Vagina (tissue), 2 donors: ENCODE measurements at places on chromosomes 5 and 9. TPM values are rescaled to one million over a fixed set of nuclear protein-coding genes. Genes with fewer than 3 reads are reported as not detected.

DNA sequence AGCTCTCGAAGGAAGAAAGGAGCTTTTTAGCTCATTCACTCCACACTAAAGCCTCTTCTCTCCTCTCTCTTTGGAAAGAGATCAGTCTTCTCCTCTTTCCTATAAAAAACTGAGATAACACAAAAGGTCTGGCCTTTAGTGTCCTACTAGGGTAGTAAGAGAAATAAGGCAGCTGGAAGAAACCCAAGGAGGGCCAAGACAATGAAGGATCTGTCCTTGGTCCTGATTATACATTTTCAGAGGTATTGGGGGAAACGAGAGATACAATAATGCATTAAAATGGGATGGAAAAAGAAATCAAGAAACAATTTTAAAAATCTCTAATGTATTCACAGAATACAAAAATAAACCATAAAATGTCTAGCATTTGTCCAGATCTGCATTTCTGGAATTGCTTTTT is 184.0 kb downstream of the SLF1 start:
- no peak for DNase-seq

GRCh38 chr5:53425687-53426511 is 54.5 kb upstream of the FST start:
- no peak for DNase-seq

Gene TRPM6
- total RNA-seq = 9.1 TPM

- DNase-seq = no peak
Measured at GRCh38 chr5:54844905-54845566, 140.4 kb downstream of the ESM1 start.

GRCh38 chr5:171906066-171906570 is 100.3 kb downstream of the FBXW11 start:
- DNase-seq = no peak

GRCh38 chr9:35269919-35270318 is 108.1 kb downstream of the UNC13B start:
- no peak for DNase-seq

DNA sequence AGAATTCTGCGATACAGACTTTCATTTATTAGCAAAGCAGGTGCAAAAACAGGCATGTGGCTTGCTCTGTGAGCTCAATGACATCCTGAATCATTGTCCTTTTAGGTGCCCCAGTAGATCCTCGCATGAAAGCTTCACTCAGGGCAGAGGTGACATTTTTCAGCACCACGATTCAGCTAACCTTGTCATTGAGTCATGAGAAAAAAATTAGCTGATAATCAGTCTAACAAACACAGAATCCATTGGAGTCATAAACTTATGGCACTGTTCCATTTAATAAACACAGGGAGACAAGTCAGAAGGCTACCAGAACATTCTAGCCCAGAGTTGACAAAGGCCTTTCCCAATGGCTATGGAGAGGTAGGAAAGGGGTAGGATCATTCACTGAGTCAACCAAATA is 104.8 kb upstream of the RAD23B start:
- DNase-seq = no peak

Gene B4GALT1
- total RNA-seq = 85.2 TPM

GRCh38 chr9:3526997-3527940 is 1.5 kb upstream of the RFX3 start:
- DNase-seq = no peak

GRCh38 chr5:138448481-138449398 is 9.9 kb downstream of the REEP2 start:
- DNase-seq = peak; percentile 81

DNA sequence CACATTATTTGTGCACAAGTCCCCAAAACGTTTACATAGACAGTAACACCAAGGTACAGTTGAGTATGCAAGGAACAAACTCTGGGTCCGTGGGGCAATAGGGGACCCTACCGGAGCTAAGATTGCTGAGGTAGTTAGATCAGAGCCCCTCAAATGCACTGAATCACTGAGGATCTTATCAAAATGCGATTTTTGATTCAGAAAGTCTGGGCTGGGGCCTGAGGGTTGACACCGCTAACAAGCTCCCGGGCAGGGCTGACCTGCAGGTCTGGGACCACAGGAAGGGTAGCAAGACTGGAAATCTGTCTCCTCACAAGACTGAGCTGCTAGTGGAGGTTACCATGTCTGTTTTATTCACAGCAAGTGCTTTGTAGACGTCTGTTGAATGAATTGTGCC is 1.8 kb upstream of the IL3 start:
- no peak for DNase-seq

- no peak for DNase-seq
Measured at GRCh38 chr9:89740722-89741121, 135.9 kb downstream of the GADD45G start.

GRCh38 chr5:173715607-173716006 is 99.2 kb upstream of the BOD1 start:
- no peak for DNase-seq

- DNase-seq = no peak
Measured at GRCh38 chr5:142307146-142307890, 17.5 kb downstream of the SPRY4 start.

GRCh38 chr5:132459031-132459982 is 31.3 kb downstream of the IRF1 start:
- no peak for DNase-seq

DNA sequence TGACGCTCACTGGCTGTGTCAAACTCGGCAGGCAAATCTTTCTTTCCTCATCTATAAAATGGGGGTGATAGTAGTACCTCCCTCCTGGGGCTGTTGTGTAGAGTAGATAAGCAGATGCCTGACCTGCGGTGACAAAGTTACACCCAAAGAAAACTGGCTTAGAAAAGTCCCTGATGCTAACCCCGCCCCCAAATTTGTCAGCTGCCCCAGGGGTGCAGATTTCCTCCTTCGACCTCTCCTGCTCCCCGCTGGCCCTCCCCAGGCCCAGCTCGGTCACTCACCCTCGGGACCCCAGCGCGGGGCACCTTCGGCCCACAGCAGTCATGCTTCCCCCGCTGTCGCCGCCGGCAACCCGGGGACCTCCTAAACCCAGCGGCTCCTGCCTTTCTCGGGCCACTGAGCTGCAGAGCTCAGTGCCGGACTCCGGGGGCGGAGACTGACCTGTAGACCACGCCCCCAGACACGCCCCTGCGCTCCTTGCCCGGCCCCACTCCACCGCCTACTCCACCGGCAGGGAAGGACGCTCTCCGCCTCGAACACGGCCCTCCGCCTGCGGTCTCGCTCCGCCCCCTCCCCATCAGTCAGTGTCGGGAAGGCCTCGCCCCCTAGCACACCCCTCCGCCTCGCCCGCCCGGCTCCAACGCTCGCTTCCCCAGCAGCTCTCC is 7.4 kb downstream of the SH2D3C start:
- DNase-seq = peak; percentile 98

DNA sequence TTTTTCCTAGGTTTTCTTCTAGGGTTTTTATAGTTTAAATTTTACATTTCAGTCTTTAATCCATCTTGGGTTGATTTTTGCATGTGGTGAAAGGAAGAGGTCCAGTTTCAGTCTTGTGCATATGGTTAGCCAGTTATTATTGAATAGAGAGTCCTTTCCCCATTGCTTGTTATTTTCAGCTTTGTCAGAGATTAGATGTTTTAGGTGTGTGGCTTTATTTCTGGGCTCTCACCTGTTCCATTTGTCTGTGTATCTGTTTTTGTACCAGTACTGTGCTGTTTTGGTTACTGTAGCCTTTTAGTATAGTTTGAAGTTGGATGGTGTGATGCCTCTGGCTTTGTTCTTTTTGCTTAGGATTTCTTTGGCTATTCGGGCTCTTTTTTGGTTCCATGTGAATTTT is 25.8 kb downstream of the NIPBL start:
- DNase-seq = no peak
